ENCODE measurements at places on chromosomes 7 and 10.

DNA sequence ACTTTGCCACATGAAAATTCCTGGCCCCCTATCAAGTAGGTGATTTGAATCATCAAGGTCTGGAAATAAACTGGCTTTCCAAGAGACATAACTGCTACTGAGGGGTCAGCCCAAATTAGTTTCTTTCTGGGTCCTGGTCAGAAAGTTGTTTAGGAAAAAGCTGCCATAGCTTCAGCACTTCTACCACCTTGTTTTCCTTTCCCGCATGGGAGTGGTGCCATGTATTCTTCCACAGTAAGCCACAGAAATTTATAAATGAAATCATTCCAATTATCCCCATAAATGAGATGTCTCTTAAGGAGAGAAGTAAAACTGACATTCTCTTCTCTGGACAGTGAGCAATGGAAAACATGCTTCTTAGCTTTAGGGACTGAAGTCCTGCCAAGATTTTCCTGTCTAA, 80.8 kb downstream of the PHYHIPL start:
- H3K27me3 ChIP-seq = no peaks in the 10 kb centered on the region
- H3K4me3 ChIP-seq = no peak overlapping the region
- no peaks in the 10 kb centered on the region for H3K36me3 ChIP-seq
- no peaks in the 10 kb centered on the region for H3K4me1 ChIP-seq

DNA sequence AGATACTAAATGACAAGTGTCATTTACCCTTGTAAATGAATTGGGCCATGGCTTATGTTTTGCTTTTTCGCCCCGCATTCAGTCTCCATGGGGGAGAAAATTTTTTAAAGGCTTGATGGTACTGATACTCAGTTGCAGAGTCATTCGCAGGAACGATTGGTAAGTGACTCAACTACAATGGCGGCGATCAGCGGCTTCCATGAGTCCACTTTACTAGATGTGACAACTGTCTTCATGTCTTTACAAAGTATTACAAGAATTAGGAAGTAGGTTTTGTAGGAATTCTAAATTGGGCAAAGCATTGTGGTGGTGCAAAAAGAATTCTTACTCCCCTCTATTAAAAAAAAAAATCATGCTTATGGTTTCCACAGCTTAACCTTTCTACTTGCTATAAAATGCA, 108.8 kb upstream of the ZEB1 start:
- H3K4me3 ChIP-seq = no peak overlapping the region
- H3K36me3 ChIP-seq = no peaks in the 10 kb centered on the region
- H3K27ac ChIP-seq = no peak overlapping the region

DNA sequence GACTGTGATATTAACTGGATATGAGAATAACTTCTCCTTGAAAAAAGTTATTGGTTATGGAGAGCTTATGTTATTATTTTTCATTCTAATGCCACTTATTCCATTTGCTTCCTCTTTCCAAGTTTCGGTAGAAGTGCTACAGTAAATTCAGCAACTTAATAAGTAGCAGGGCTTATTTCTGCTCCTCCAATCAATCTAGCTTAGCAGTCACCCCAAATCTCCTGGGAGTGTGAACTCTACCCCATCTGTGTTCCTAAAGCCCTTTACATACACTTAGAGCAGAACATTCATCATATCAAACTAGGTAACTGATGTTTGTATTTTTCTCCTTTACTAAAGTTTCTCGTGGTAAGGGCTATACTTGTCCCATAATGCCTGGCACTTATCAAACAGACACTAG, 8.7 kb downstream of the ARL3 start:
- H3K4me3 ChIP-seq = no peak overlapping the region
- H3K36me3 ChIP-seq = no peaks in the 10 kb centered on the region
- H3K4me1 ChIP-seq = no peaks in the 10 kb centered on the region
- no peak overlapping the region for H3K27ac ChIP-seq
- DNase-seq = no peak

GRCh38 chr7:44535348-44536064, 5.6 kb downstream of the NPC1L1 start:
- DNase-seq = no peak
- no peaks in the 10 kb centered on the region for H3K36me3 ChIP-seq
- no peak overlapping the region for H3K4me3 ChIP-seq
- no peaks in the 10 kb centered on the region for H3K27me3 ChIP-seq

GRCh38 chr10:79473496-79474095, 28.2 kb upstream of the ZCCHC24 start:
- H3K4me1 ChIP-seq = no peaks in the 10 kb centered on the region
- H3K27ac ChIP-seq = no peak overlapping the region
- no peak for DNase-seq
- no peaks in the 10 kb centered on the region for H3K27me3 ChIP-seq
- H3K36me3 ChIP-seq = no peaks in the 10 kb centered on the region
- H3K4me3 ChIP-seq = no peak overlapping the region

- H3K27ac ChIP-seq = no peak overlapping the region
- H3K36me3 ChIP-seq = no peaks in the 10 kb centered on the region
- H3K4me3 ChIP-seq = no peak overlapping the region
- peak; percentile 46 for DNase-seq
Observed at GRCh38 chr7:22728401-22729029, 1.5 kb downstream of the IL6 start.

- H3K36me3 ChIP-seq = peaks cover 25% of the 10 kb centered on the region
- H3K4me1 ChIP-seq = no peaks in the 10 kb centered on the region
- no peak for DNase-seq
- no peaks in the 10 kb centered on the region for H3K27me3 ChIP-seq
- H3K27ac ChIP-seq = no peak overlapping the region
Observed at GRCh38 chr10:98431016-98431415, 15.7 kb downstream of the HPS1 start.

DNA sequence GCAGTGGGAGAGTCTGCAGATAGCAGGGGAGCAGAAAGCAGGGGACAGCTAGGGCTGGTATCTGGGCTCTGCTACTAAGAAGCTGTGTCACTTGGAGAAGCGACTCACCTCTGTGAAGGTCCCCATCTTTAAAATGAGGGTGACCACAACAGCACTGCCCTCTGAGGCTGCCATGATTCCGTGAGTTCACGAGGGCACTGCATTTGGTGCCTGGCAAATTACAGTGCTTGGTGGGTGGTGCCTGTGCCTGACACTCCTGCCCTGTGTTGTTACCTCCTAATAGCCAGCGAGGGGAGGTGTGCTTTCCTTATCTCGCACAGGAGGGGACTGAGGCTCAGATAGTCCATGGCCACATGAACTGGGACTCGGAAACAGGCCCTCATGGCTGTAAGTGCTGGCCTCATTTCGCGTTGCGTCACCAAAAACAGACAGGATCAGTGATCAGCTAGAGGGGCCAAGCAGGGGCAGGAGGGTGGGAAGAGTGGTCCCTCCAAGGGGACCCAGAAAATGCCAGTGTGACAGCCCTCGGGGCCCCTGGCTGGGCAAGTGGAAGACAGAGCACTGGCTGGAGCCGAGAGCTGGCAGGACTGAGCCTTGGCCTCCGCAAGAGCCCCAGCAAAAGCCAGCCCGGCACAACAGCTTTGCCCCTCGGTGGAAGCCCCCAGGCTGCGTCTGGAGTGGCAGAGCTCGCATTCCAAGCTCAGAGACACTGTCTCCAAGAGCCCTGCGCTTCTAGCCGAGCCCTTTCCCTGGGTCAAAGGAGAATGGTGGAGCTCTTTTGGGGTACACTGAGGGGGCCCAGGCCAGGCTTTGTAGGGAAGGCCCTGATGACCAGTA, 17.3 kb upstream of the BNIP3 start:
- no peak overlapping the region for H3K4me3 ChIP-seq
- DNase-seq = no peak
- no peaks in the 10 kb centered on the region for H3K27me3 ChIP-seq
- no peak overlapping the region for H3K27ac ChIP-seq
- no peaks in the 10 kb centered on the region for H3K36me3 ChIP-seq

DNA sequence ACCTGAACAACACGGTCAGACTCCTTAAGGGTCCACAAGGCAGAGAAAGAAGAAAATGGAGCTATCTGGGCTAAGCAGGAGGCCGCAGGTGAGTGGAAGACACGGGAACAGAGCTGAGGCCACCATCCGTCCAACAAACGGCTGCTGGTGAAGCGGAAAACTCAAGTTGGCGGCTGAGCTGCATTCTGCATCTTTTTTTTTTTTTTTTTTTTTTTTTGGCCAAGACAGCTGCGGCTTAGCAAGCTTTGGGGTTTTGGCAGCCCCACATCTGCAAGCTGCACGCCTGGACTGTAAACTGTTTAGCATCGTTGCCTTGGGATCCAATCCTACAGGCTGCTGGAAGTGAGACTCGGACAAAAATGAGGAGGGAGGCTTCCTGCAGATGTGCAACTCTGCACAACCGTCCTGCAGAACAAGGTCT, 37.4 kb downstream of the RGS10 start:
- H3K36me3 ChIP-seq = peaks cover 4% of the 10 kb centered on the region
- H3K4me1 ChIP-seq = peaks cover 79% of the 10 kb centered on the region
- H3K27ac ChIP-seq = peak overlapping the region; percentile 98
- DNase-seq = peak; percentile 35

DNA sequence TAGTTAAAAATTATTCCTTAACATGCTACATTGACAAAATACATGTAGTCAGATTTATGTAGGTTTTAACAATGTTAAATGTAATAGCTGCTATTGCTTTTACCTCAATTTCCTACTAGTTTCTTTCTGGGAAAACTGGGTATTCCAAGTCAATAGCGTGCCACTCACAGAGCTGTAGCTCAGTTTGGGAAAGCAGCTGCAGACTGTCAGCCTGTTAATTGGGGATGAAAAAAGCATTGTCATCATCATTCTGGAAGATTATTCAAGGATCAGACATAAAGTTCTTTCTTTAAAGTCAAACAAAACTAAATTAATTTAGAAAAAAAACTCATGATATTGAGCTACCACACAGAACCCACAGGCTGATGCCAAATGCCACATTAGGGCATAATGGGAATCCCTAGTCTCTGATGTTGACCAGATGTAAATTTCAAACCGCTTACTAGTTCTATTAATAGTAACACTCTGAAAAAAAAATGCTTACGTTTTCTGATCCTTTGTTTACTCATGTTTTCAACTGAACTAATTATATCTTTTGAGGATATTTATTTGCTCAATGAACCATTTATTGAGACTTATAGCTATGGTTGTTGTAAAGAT, 19.6 kb upstream of the AGMO start:
- no peak overlapping the region for H3K27ac ChIP-seq
- no peaks in the 10 kb centered on the region for H3K36me3 ChIP-seq

GRCh38 chr10:133388236-133388972, 5.6 kb upstream of the MTG1 start:
- H3K36me3 ChIP-seq = no peaks in the 10 kb centered on the region
- peak overlapping the region; percentile 66 for H3K27ac ChIP-seq
- peak overlapping the region; percentile 66 for H3K4me3 ChIP-seq
- no peaks in the 10 kb centered on the region for H3K27me3 ChIP-seq
- DNase-seq = no peak
